ENCODE measurements at places on chromosomes 3 and 15.

DNA sequence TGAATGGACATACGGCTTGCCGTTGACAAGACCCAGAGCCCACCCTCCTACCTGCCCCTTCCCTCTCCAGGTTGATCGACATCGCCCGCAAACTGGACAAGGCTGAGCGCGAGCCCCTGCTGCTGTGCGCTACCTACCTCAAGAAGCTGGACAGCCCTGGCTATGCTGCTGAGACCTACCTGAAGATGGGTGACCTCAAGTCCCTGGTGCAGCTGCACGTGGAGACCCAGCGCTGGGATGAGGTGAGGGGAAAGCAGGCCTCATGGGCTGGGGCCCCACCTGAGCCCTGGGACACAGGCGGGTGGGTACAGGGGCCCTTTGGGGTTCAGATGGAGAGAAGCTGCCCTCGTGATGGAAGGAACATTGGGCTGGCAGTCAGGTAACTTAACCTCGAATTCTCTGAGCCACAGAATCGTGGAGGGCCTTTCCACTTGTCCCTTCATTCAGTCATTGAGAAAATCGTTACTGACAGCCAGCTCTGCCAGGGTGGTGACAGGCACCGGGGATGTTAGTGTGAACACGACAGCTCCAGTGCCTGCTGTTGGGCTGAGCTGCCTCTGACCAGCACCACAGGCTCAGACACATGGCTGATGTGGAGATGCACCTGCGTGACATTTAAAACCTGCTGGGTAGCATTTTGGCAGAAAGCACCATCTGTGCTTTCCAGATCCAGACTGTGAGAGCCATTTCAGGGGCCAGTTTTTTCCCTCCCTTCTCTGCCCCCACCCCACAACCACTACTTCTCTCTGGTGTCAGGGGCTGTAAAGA lies 25.6 kb upstream of the RHO start:
- no peak for DNase-seq

DNA sequence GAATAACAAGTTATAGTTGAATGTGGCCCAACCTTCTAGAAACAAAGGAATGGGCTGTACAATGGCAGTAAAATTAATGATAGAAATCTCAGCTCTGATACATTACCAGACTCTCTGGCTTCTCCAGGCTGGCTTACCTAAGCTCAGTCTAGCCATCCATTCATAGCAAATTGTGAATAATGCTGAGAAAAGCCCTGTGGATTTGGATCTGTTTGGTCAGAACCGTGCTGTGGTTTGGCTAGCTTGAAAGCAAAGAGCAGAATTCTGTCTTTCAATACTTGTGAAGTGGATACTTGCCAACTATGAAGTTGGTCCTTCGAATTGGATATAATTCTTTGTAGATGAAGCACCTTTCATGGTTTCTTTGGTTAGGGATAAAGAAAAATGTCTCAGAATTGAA lies 199.1 kb downstream of the EPHA3 start:
- DNase-seq: no peak

GRCh38 chr3:147406028-147406931 lies at the start of gene ZIC4:
Gene ZIC4 (minus strand): TSS chr3:147406543. CDS start chr3:147402797, 3,746 bp downstream.
- peak; percentile 57 for DNase-seq

DNA sequence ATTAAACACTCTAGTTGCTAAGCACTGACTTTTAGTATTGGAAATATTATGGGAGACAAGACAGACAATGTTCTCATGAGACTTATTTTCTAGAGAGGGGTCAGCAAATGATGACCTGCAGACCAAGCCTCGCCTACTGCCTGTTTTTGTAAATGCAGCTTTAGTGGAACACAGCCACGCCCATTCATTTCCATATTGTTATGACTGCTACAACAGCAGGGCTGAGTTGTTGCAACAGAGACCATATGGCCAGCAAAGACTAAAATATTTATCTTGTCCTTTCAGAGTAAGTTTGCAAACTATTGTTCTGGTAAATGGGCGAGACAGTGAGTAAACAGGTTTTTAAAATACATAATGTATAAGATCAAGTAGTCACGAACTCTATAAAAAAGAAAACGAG lies 570.2 kb downstream of the NTRK3 start:
- DNase-seq: no peak

GRCh38 chr3:177333533-177334520 lies 136.5 kb upstream of the TBL1XR1 start:
- no peak for DNase-seq

GRCh38 chr15:57411945-57412768 lies 35.9 kb downstream of the CGNL1 start:
- no peak for DNase-seq

- no peak for DNase-seq
Measured at GRCh38 chr3:37494216-37494615, 319.8 kb upstream of the LRRFIP2 start.

GRCh38 chr15:79494963-79495755 lies 63.0 kb downstream of the MINAR1 start:
- no peak for DNase-seq

- no peak for DNase-seq
Measured at GRCh38 chr3:155159301-155159700, 79.2 kb downstream of the MME start.

DNA sequence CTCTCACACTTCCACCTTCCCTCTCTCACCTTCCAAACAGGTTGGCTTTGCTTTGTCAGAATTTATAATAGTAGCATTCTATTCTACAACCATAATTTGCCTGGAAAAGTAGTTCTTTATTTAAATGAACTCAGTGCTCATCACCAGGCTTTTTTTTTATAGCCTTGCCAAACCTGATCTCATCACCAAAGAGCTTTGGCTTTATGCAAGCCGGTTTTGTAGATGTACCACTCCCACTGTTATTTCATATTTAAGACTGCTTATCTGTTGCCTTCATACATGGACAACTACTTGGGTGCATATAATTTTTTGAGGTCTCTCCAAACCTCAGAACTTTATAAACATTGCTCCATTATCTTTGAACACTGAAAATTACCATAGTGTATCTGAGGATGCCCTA lies 246.1 kb upstream of the PPP2R3A start:
- no peak for DNase-seq

GRCh38 chr3:184857099-184857498 lies 45.1 kb downstream of the VPS8 start:
- no peak for DNase-seq

DNA sequence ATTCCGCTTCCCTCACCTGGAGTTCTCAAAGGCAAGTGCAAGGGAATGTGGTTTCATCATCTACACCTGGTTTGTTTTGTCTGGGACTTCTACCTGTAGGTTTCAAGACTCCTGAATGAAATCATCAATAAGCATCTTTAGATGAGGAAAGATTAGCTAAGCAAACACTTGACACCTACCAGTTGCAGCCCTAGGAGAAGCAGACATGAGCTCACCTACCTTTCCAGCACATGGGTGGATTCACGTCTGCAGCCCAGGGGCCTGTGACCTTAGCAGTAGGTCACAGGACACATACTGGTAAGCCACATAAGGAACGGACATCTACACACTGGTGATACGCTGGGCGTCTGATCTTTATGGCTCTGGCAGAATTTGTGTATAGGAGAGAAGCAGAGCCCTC lies 26.7 kb downstream of the SLCO2A1 start:
- DNase-seq: no peak

- no peak for DNase-seq
Measured at GRCh38 chr3:71360180-71360579, 223.3 kb downstream of the FOXP1 start.

DNA sequence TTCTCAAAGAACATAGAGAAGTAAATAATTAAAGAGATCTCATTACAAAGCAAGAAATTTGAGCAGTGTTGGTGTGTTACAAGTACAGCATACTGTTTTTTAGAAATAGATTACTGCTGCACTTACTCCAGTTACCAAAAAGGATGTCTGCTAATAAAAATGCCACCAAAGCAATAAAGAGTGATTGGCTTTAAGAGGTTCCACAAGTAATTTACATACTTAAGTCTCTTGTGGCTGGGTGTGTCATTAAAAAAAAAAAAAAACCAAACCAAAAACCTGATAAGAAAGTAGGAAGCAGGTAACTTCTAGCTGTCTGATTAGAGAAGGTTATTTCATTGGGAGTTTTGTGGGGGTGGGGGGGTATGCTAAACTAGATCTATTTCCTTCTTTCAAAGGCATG lies 15.2 kb downstream of the RAB11A start:
- no peak for DNase-seq

DNA sequence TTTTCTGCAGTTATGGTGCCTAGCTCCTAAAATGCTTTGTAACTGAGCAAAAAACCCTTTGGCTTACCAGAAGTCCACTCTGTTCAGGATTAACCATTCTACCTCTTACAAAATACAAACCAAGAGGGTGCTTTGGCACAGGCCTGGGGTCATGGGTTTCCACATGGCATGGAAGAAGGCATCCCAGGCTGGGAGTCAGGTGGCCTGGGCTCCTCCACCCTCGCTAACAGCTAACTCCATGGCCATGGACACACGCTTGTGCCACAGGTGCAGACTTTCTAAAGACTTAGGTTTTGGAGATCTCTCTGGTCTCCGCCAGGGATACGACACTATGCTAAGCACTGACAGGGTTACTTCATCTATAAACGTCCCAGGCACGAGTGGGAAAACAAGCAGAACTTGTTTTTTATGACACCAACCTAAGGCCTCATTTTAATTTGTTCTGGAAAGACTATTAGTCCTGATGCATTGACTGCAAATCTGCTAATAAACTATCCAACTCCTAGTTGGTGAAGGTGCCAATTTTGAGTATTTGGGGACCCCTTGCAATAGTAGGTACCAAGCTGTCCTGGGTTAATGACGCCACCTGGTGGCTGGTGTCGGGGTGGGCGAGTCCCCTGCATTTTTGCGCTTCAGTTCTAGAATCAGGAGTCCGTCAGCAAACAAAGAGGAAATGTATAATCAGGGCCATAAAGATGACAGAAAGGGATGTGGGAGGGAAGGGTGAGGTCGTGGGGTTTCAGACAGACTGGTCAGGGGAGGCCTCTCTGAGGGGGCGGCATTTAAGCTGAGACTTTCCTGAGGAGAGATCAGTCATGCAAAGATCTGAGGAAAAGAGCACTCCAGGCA lies 10.3 kb upstream of the ALDH1A3 start:
- no peak for DNase-seq

GRCh38 chr15:28006116-28006905 lies 92.8 kb downstream of the OCA2 start:
- no peak for DNase-seq

GRCh38 chr3:54213907-54214306 lies 91.6 kb downstream of the CACNA2D3 start:
- DNase-seq: no peak

Data from esophagus muscularis mucosa (tissue), 4 donors.